ENCODE measurements at places on chromosomes 2 and 18. TPM values are rescaled to one million over a fixed set of nuclear protein-coding genes. Genes with fewer than 3 reads are reported as not detected.

OR6B2 gene
- not detected for total RNA-seq

EMX1 gene
- total RNA-seq, result 0.36 TPM

DNA sequence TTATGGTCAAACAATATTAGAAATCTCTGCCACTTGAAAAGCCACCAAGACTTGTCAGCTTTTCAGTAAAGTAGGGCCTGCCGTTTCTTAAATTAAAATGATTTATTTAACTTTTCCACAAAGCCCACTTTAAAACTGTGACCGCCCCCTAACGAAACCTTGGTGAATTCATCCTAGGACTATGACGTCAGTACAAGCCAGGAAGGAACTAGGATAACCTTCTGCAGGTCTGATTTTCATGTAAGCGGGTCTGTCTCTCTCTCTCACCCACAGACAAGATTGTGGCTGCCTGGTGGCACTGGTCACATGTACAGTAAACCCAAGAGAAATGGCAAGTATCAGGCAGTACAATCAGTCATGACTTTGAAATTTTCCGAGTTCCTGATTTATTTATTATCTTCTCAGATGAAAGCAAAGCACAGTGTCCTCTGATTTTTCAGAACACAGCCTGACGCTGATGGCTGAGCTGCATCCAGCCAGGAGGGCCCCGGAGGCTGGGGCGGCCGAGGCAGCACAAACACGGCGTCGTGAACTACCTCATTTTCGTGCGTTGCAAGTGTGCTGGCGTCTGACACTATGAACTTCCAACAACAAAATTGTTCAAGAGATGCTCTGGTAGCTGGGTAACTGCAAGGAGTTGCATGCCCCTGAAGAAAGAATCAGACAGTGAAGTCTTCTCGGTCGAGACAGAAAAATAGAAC lies 18.9 kb downstream of the SALL3 start:
- no peak for DNase-seq

GRCh38 chr2:32863803-32864202 lies 83.0 kb upstream of the LTBP1 start:
- no peak for DNase-seq
